AG20443 (cell line): ENCODE measurements at places on chromosomes 16 and 17.

- DNase-seq, result peak; percentile 78
These were observed 6.0 kb downstream of the CPSF4L start for GRCh38 chr17:73255671-73256181.

GRCh38 chr17:29591146-29591736, 1.7 kb upstream of the ANKRD13B start:
- peak; percentile 44 for DNase-seq

DNA sequence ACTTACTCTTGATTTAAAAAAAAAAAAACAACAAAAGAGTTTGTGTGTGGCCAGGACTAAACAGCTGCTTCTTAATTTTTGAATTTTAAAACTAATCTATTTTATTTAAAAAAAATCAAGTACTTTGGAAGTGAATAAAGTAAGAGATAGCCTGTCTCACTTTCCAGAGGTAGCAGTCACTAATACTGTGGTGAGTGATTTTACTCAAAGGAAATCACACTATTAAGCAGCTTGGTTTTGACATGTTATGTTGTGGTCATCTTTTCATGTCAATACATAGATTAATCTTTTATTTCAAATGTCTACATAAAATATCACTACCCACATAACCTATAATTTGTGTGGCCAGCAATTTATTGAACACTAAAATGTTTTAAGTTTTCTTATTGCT, 102.2 kb upstream of the HLF start:
- DNase-seq, result no peak

- DNase-seq, result no peak
These were observed 20.8 kb upstream of the SLC38A10 start for GRCh38 chr17:81315885-81316391.

- no peak for DNase-seq
These were observed 44.2 kb downstream of the USP22 start for GRCh38 chr17:20998571-20999043.

DNA sequence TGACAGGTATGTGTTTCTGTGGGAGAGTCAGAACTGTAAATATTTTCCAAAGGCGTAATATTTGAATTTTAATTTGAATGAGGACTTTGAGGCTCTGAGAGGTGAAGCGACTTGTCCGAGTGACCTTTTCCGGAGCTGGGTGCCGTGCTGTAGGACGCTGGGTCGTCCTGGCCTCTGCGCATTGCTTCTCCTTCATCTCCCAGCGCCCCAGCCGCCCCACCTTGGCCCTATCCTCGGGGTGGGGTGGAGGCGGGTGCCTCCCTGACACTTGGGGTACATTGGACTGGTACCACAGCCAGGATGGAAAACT, 147.8 kb downstream of the SPECC1 start:
- DNase-seq, result no peak

DNA sequence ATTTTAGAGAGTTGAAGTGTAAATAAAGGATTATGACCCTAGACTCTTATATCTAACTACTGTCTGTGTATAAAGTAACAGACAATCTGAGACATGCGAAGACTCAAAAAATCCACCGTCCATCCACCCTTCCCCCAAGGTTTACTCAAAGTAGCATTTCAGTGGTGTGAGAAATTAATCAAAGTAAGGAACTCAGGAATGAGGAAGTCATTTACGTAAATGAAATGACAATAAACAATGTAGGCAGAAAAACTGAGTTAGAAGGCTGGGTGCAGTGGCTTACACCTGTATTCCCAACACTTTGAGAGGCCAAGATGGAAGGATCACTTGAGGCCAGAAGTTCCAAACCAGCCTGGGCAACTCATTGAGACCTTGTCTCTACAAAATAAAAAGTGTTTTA, 19.8 kb upstream of the NTN1 start:
- no peak for DNase-seq

- peak; percentile 84 for DNase-seq
These were observed 9.1 kb downstream of the TP53I13 start for GRCh38 chr17:29577385-29578211.

- no peak for DNase-seq
These were observed 52.4 kb upstream of the MRPS23 start for GRCh38 chr17:57902117-57902799.

GRCh38 chr16:54805648-54806047, 125.0 kb upstream of the IRX5 start:
- no peak for DNase-seq

DNA sequence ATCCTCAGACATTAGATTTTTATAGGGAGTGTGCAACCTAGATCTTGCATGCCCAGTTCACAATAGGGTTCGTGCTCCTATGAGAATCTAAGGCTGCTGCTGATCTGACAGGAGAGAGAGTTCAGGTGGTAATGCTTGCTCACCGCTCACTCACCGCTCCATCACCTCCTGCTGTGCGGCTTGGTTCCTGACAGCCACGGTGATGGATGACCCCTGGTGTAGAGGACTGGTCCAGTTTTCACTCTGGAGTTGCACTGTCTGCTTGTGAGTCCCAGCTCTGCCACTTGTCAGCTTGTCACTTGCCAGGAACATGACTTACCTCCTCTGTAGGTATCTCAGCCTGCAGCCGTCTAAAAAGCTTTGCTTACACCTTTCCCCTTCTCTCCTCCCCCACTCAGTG, 214.6 kb downstream of the SNX29 start:
- DNase-seq, result no peak

DNA sequence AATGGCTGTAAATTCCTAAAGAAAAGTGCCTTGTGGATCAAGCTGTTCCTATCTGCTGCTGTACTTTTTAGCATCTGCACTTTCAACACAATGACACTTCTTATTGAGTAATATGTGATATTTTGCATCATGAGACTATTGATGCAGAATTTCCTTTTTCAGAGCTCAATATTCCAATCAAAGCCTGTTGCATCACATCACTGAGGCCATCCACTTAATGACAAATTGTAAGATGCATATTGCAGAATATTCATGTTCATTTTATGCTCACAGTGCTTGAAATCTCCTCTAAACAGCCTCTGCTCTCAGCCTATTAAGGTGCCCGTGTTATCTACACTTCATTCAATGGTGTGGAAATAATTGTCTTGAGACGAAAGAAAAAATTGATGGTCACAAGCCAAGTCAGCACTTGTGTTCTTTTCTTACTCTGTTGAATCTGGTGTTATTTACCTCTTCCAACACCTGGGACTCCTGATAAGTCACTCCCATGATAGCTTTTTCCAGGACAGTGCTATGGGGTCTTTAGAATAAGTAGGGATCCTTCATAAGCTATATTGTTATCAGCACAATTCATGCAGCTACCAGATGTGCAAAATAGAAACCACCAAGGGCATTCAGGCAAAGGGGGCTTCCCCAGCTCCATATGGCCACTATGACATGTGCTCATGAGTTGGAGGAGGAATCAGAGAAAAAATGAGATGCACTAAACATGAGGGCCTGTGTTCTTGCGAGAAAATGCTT, 9.3 kb upstream of the SKAP1 start:
- no peak for DNase-seq

DNA sequence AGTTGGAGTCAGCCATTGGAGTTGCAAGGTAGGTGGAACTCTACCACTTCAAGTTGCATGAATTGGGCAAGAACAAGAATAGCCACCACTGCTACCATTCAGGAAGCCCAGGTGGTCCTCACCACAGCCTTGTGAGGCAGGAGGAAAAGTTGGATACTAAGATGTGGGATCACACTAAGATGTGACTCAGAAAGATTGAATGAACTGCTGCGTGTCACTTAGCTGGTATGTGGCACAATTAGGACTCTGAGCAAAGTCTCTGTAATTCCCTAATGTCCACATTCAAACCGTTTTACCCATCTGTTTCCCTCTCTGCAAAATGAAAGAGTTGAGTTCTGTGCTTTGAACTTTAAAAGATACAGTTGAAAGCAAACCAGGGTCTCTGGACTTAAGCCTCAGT, 44.7 kb upstream of the HS3ST3A1 start:
- peak; percentile 48 for DNase-seq

DNA sequence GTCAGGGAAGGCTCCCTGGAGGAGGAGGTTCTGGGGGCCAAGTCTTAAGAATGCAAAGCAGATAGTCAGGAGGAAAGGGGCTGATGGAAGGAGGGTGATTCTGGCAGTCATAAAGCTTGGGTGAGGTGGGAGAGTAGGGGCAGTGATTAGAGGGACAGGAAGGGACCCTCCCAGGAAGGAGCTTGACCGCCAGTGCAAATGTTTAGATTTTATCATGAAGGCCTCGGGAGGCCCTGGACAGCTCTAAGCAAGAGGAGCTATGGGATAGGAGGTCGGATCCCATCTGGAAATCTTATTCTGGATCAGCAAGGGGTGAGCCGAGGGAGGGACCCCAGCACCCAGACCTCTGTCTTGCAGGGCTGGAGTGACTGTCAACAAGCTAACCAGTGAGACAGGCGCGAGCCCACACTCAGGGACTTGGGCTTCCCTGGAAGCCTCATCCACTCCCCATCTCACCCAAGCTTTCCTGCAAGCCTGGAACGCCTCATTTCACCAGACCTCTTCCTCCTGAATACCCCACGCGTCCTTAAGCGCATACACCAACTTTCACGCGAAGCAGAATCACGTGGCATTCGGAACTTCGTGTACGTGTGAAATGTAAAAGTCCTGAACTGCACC, 52.0 kb upstream of the CBX4 start:
- no peak for DNase-seq

DNA sequence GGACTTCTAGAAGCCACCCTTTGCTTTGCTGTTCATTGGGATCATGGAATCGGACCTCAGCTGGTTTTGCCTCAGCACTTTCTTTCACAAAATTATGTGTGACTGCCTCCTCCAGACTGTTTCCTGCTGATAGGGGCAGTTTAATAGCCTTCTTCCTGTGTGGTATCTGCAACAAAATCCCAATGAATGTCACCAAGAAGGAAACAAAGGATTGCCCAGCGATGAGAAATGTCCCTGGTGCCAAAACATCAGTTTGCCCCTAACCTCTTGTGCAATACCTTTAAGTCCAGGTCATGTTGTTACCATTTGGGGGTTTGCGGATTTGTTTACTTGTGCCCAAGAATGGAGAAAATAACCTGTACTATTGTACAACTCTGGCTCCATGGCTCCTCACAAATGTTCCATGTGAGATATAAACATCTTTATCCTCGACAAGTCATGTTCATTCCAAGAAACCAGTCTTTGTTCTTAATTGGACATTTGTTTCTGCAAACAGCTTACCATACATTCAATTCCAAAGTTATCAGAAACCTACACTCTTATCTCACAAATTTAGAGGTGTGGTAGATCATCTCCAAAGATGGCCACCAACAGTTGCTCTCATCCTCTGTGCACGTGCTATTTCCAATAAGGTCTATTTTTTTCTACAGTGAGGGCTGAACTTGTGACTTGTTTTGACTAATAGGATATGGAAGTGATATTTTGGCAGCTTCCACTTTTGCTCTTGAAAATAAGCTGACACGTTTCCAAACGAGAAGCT, 14.8 kb downstream of the TAC4 start:
- no peak for DNase-seq

GRCh38 chr16:82864332-82865040, 237.7 kb downstream of the CDH13 start:
- DNase-seq, result no peak

DNA sequence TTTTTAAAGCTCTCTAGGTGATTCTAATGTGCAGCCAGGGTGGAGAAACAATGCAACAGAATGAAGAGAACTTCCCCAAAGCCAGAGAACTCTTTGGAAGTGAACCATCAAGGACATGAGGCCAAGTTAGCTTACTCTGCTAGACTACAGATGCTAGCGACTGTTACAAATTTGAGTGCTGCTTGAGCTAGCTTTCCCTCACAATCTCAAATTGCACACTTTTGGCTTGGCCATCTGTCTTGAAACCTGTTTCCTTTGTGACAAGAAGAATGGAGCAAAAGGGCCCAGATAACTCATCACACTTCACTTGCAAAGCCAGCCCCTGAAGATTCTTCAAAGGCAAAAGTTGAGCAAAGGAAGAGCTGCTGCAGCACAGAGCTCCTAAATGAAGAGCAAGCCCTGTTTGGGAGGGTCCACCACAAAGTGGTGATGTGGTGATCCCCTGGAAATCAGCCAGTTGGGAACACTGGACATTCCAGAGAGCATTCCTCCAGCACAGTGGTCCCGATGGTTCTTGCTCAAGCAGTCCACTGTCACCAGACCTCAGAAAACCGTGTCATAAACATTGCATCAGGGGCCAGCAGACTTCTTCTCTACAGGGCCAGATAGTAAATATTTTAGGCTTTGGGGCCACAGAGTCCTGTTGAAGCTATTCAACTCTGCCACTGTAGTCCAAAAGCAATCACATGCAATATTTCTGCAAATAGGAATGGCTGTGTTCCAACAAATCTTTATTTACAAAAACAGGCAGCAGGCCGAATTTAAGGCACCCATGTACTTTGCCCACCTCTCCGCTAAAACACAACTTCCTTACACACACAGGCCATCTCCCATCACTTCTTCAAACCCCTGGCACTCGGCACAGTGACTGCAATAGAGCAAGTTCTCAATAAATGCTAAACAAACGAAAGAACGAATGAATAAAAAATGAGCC, 21.2 kb downstream of the SLC39A11 start:
- peak; percentile 80 for DNase-seq

DNA sequence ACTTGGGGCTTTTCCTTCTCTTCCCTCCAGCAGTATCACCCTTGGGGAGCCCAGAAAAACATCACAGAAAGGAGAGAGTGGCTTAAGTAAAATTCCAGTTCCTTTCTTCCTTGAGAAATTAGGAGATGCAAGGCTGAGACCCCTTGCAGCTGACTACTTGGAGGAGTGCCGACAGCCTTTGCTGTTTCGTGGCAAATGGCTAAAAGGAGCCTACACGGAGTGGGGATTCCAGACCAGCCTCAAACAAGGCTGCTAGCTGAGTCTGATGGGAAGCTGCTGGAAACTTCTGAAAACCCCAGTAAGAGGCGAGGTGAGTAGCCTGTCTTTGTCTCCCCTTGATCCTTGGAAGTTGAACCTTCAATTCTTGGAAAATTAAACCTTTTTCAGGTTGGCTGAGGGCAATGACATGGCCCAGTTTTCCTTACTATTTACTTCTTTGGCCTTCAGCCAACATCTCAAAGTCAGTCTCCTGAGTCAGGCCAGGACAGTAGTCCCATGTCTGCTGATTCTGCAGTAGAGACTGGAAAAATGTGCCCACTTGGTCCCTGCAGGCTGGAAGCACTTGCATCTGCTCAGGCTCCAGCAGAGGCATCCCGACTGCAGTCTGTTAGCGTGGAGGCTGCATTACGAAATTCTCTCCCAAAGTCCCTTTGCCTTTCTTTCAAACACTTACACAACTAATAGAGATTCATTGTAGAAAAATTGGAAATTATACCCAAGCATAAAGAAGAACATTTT, 23.4 kb downstream of the SMIM36 start:
- no peak for DNase-seq

DNA sequence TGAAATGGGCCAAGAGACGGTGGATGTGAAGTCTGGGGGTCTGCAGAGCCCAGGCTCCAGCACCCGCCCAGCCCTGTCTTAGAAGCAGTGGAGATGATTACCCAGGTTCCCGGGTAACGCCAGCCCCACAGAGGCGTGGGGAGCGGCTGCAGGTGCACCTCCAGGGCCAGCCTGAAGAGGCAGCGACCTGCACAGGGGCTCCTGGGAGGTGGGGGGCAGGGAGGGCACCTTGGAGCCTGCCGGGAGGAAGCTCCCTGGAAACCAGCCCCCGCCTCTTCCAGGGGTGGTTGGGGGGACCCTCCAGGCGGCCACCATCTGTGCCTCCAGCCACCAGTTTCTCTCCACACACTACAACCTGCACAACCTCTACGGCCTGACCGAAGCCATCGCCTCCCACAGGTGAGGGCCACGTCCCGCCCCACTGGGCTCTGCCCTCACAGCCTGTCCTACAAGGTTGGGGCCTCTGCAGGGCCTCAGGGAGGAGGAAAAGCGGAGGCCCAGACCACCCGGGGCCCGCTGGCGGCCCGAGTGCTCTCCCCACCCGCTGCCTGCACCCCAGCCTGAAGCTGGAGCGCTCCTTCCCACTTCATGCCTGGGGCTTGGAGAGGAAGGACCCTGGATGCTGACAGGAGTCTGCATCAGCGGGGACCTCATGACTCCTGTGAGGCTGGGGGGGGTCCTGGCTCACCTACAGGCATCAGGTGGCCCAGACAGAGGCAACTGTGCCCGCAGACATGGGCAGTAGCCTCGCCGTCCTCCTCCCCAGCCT, 10.5 kb downstream of the GAA start:
- DNase-seq, result peak; percentile 7
